NCI-H1436 (cell line): ENCODE measurements at places on chromosomes 11 and 22.

- DNase-seq: peak; percentile 70
Observed at GRCh38 chr11:61899146-61899841, 7.9 kb upstream of the FADS3 start.

DNA sequence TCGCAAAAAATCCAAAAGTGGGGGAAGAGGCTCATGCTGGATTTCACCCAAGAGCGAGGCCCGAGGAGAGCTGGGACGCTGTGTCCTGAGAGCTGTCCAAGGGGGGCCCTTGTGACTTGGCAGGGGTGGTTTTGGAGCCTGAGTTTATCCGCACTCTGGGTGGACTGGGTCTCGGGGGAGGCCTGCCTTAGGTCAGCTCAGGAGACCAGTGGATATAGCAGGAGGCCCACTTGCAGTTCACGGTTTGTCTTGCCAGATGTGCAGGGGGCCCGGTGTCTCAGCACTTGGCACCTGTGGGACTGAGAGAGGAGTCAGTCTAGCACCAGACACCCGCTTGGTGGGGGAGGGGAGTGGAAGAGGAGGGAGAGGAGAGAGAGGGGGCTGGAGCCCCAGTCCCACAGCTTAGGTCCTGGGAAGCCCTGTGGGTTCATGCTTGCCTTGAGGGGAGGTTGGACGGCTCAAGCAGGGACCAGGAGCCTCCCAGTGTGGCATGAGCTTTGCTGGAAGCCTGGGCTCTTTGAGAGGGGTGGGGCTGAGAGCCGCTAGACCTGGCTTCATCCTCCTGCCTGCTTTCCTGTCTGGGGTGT lies 33.4 kb downstream of the PARVB start:
- DNase-seq: no peak

DNA sequence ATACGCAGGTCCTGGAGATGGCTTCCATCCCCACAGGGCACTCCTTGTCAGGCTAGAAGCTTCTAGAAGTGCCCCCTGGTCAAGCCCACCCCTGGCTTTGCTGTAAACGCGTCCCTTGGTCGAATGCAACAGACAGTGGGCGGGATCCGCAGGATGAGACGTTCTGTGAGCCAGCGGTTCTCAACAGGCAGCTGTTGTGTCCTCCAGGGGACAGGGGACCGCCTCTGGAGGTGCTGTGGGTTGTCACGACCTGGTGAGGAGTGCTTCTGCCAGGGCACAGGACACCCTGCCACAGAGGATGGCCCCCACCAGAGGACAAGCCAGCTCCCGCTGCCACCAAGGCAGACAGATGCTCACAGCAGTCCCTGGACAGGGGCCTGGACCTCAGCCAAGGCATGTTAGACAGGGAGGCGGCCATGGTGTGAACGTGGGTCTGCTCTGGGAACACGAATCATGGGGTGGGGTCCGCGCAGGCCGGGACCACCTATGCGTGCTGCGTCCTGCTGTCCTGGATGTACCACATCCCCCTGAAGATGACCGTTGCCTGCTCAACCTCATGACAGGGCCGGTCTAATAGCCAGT lies 11.7 kb downstream of the CRELD2 start:
- no peak for DNase-seq

DNA sequence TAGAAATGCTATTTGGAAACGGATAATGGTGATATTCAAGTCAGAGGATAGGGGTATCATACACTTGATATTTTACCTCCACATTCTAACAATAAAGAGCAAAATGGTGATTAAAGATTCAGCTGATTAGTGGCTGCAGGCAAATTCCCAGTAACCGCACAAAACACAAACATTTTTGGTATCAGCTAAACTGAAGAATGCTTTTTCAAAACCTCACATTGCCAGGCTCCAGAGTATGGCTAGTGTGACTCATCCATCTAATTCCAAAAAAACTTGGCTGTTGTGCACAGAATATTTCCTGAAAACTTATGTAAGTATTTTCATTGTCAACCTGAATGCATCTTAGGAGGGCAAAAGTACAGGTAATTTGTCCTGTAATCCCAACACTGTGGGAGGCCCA lies 10.9 kb downstream of the SRPRA start:
- DNase-seq: no peak

DNA sequence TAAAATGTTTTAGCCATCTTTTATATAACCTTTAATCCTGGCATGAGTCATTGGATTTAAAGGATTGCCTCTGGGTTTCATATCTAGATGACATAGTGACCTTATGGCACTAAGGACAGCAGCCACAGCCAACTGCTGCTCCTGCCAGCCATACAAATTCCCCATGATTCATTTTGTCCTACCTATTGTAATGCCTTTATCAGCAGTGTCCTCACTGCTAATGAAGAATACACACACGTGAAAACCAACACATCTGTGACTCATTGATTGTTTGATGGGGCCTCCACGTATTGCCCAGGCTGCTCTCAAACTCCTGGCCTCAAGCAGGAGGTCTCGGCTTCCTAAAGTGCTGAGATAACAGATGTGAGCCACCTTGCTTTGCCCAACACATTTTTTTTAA lies 1.8 kb downstream of the LDHAL6A start:
- no peak for DNase-seq

DNA sequence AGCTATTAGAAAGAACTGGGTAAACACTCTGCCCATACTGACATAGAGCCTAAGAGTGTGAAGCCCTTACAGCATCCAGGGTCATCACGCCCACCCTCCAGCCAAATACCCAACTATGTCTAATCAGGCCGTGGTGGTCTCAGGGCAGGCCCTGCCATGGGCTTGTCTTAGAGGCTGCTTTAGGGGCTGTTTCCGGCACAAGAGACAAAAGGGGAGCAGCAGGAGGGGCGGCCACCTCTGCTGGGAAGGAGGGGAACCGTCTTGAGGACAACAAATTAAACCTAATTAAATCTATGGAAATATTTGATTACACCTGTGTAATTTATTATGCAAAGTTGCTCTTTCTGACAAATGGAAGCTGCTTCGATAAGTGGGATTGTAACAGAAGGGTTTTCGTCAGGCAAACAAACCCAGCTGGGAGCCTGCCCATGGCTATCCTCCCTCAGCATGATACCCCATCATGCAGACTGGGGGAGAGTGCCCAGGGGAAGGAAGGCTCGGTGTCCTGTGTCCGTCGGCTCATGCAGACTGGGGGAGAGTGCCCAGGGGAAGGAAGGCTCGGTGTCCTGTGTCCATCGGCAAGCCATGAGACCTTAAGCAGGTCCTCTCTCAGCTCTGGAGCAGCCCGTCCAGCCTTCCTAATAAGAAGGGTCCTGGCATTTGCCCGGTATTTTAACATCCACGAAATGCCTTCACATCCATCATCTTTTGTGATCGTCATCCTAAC lies 163.6 kb upstream of the B3GAT1 start:
- DNase-seq: no peak

DNA sequence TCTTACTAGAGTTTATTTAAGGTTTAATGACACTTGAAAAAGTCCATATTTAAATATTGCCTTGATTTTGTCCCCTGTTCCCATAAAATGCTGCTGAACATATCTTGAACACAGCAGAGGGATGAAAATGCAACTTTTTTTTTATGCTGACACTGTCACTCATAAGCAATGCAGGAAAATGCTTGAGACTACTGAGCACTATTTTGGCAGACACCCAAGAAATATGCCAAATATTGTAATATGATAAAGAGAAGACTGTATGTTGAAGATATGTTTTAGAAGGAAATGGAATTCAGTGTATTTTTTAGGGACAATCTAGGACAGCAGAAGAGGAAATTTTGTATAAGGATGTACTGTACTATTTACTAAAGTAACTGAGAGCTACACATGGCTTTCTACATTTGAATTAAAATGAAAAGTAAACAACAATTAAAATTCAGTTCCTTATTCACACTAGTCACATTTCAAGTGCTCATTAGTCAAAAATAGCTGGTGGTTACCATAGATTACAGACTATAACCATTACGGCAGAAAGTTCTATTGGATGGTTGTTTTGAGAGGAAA lies 58.6 kb downstream of the LRRC4C start:
- peak; percentile 40 for DNase-seq

DNA sequence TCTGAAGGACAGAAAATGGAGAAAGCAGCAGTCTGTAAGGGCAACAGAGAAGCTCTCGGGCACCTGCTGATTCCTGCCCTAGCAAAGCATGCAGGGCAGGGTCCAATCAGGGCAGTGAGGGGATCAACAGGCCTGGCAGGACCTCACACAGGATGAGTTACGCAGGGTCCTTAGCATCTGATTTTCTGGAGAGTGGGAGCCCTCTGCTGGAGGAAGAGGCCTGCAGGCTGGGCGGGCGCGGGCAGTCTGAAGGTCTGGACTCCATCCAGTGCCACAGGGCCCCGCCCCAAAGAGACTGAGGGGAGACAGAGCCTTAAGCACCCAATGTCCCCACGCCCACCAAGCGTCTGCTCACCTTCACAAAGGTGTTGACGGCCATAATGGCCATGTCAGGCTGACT lies 28.9 kb downstream of the AP1B1 start:
- no peak for DNase-seq

DNA sequence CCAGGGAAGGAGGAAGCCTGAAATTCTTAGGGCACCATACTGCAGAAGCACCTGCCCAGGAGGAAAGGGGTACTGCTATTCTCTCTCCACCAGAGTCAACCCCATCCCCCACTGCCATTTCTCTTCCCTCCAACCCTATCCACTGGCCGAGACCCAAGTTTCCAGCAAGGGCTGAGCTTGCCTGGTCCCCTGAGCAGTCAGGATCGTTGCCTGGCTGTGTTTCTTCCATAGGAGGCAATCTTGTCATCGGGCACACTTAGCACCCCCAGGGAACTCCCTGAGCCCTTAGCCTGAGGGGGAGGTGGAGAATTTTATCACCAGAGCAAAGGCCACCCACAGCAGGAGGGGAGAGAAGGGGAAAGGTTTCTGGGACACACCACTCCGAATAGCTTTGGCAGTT lies 115.8 kb upstream of the NECTIN1 start:
- no peak for DNase-seq

DNA sequence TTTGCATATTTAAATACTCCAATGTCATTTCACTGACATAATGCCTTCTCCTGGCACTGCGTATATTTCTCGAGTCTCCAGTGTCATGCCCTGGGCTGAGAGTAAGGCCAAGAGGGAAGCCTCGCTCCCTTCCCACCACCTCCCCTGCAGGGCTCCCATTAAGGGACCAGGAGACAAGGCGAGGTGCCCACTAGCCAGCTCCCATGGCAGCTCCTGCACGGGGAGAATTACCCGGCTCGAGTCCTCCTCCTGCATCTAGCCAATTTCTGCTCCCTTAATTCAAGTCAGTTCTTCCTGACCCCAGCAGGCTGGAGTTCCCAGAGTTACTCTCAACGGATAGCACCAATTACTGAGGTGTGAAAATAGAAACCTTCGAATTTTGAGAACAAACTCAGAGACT lies 31.9 kb downstream of the OPCML start:
- DNase-seq: no peak

- no peak for DNase-seq
Observed at GRCh38 chr22:39610246-39610645, 39.7 kb downstream of the CACNA1I start.

GRCh38 chr11:44936525-44936924 lies 14.2 kb downstream of the TP53I11 start:
- DNase-seq: peak; percentile 74

DNA sequence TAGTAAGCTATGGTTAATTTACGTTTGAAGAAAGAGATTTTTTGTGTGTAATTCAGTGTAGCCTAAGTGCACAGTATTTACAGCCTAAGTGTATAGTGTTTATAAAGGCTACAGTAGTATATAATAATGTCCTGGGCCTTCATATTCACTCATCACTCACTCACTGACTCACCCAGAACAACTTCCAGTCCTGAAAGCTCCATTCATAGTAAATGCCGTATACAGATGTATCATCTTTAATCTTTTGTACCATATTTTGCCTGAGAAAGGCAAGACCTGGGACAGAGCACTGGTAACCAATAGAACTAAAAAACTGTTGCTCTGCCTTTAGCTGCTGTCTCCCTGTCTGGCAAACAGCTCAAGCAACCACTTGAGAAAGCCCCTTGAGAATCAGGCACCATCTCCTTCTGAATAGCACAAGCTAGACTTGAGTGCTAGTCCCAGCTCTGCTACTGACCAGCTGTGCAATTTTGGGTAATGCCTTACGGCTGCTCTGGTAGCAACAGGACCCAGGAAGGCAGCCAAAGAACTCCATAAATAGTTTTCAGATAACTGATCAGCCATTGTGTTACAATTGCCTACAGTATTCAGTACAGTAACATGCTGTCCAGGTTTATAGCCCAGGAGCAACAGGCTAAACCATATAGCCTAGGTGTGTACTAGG lies 131.3 kb downstream of the KCNC1 start:
- DNase-seq: no peak

GRCh38 chr22:24894220-24894975 lies 52.1 kb downstream of the LHFPL7 start:
- no peak for DNase-seq

- DNase-seq: no peak
Observed at GRCh38 chr11:36509201-36509639, 852 bp downstream of the TRAF6 start.

GRCh38 chr11:19947537-19948114 lies 212.6 kb downstream of the DBX1 start:
- no peak for DNase-seq

- DNase-seq: no peak
Observed at GRCh38 chr22:48581796-48582469, 1245.7 kb downstream of the BRD1 start.

DNA sequence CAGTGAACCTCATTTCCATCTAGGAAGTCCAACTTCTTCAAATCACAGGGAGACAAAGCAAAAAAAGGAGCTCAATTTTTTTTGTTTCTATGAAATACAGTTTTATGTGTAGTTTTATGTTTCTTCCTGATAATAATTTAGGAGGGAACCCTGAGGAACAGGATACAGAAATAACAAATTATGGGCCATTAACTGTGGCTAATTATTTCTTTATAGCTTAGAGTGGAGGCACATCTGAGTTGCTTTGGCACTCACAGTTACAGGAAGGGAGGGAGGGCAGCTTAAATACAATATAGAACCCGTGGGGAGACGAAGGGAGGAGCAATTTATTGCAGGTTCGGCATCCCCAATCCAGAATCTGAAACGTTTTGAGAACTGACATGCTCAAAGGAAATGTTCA lies 37.1 kb upstream of the HORMAD2 start:
- no peak for DNase-seq

GRCh38 chr11:115179636-115180035 lies 324.6 kb downstream of the CADM1 start:
- DNase-seq: no peak

- no peak for DNase-seq
Observed at GRCh38 chr22:30455075-30455840, 16.6 kb downstream of the SEC14L3 start.

- DNase-seq: no peak
Observed at GRCh38 chr11:2779981-2780849, 80.4 kb upstream of the KCNQ1OT1 start.

DNA sequence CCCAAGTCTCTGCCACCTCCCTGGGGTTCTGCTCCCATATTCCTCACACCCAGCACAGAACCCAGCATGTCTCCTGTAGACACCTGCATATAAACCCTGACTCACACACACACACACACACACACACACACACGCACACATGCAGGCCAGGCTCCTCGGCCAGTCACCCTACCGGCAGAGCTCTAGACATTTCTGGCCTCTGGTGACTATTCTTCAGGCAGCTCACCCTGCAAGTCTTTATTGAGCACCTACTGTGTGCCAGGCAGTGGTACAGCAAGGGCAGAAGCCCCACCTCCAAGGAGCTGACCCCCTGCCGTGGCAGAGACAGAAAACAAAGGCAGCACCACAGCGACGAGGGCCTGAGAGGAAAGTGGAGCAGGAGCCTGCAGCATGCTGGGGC lies 50.3 kb downstream of the CDKN1C start:
- no peak for DNase-seq

- DNase-seq: no peak
Observed at GRCh38 chr11:40271361-40271760, 1188.1 kb downstream of the LRRC4C start.
